ENCODE measurements at places on chromosomes 1 and 21. TPM values are rescaled to one million over a fixed set of nuclear protein-coding genes. Genes with fewer than 3 reads are reported as not detected.

GRCh38 chr1:236530959-236531358 is 7.2 kb downstream of the LGALS8 start:
- H3K27ac ChIP-seq: peak overlapping the region; percentile 95
- H3K4me1 ChIP-seq: peaks cover 44% of the 10 kb centered on the region
- H3K27me3 ChIP-seq: no peaks in the 10 kb centered on the region
- peaks cover 6% of the 10 kb centered on the region for H3K36me3 ChIP-seq

Gene IVL
- total RNA-seq: not detected

Gene PADI3
- not detected for total RNA-seq

- H3K27me3 ChIP-seq: no peaks in the 10 kb centered on the region
- peak overlapping the region; percentile 80 for H3K27ac ChIP-seq
- no peaks in the 10 kb centered on the region for H3K36me3 ChIP-seq
These were observed 23.2 kb upstream of the IFNAR1 start for GRCh38 chr21:33301632-33302002.

DNA sequence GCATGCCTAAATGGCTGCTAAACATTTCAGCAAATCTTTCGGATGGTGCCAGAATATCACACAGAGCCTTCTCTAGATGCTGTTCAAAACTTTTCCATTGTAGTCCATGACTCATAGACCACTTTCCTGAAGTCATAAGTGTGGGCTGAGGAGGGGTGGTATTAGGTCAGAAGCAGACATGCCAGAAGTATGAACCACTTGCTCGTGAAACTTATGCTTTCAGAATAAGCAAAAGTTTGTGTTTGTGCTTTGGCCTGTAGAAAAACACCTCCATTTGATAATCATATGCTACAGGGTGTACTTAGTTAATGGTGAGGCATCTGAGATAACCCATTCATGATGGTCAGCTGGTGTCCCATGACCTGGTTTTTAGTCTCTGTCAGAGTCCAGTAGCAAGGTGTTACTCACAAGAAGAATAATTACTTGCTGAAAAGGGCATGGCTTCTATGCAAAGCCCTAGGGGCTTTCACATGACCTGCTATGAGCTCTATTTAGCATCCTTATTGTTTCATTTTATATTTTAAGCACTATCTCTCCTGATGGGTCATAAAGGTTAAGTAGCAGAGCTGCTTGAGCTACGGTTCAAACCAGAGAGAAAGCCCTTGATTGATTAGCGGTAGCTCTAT is 183.1 kb upstream of the IVNS1ABP start:
- peaks cover 3% of the 10 kb centered on the region for H3K36me3 ChIP-seq
- H3K4me1 ChIP-seq: peaks cover 4% of the 10 kb centered on the region
- DNase-seq: no peak

Gene MCOLN3
- total RNA-seq: 5.1 TPM

DNA sequence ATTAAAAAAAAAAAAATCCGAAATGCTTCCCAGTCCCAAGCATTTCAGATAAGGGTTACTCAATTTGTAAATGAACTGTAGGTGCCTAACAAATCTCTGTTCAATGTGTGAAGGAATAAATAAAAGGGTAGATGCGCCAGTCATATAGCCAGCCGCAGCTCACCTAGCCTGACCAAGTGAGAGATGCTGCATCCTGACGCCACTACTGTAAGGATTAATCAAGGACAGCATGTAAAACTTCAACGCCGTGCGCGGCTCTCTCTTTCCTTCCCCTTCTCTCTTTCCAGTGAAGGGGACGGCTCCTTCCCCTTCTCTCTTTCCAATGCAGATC is 441 bp downstream of the PPT1 start:
- peak overlapping the region; percentile 97 for H3K27ac ChIP-seq
- peaks cover 30% of the 10 kb centered on the region for H3K4me1 ChIP-seq
- peak overlapping the region; percentile 99 for H3K4me3 ChIP-seq
- no peak for DNase-seq

GRCh38 chr21:40846587-40847411 is at the start of gene DSCAM:
Gene DSCAM (minus strand): TSS chr21:40847158. CDS start chr21:40846661, 497 bp downstream.
- H3K4me3 ChIP-seq: no peak within 1 kb of the TSS
- H3K27ac ChIP-seq: no peak within 1 kb of the TSS
- H3K36me3 ChIP-seq: peaks cover 5% of the 10 kb centered on the region
- no peak for DNase-seq
- no peaks in the 10 kb centered on the region for H3K4me1 ChIP-seq
- H3K27me3 ChIP-seq: peaks cover 47% of the 10 kb centered on the region

GRCh38 chr1:77847621-77848080 is 40.8 kb upstream of the NEXN start:
- peaks cover 2% of the 10 kb centered on the region for H3K4me1 ChIP-seq
- no peak overlapping the region for H3K4me3 ChIP-seq
- H3K27me3 ChIP-seq: no peaks in the 10 kb centered on the region
- no peak overlapping the region for H3K27ac ChIP-seq
- no peak for DNase-seq
- H3K36me3 ChIP-seq: no peaks in the 10 kb centered on the region

DNA sequence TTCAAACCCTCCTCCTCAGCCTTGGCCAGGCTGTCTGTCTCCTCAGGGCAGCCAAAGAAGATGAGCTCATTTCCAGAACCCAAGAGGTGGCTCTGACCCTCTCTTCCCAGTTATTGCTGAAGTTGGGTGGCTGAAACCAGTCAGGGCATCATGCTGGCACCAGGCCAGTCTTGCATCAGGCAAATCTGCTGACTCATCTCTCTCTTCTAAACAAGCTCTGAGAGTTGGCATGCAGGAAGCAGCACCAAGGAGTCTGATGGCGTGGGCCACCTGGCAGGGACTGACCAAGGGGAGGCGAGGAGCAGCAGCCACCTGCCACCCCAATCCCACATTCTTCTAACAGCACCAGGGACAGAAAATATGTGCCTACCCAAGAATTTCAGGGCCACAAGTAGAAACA is 104.8 kb upstream of the ATP1A1 start:
- H3K4me1 ChIP-seq: peaks cover 7% of the 10 kb centered on the region
- no peaks in the 10 kb centered on the region for H3K27me3 ChIP-seq
- H3K27ac ChIP-seq: no peak overlapping the region
- H3K36me3 ChIP-seq: peaks cover under 1% of the 10 kb centered on the region
- no peak for DNase-seq

DNA sequence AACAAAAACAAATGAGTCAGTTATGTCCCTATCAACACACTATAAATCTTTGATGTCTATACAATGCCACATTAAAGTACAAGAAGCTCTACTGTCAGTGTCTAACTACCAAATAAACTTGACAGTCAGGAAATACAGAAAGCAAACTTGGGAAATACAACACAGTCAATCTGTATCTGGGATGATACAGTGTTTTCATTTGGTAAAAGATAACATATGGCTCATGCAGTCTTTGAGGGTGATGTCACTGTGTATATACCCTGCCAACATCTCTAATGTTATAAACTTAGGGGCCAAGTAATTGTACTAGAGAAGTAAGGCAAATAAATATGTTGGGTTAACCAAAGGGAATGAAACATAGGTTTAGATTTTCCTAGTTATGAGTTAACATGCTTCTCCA is 552.5 kb upstream of the ADAMTS5 start:
- no peaks in the 10 kb centered on the region for H3K4me1 ChIP-seq
- no peak for DNase-seq
- no peaks in the 10 kb centered on the region for H3K36me3 ChIP-seq
- H3K4me3 ChIP-seq: no peak overlapping the region
- no peak overlapping the region for H3K27ac ChIP-seq

DNA sequence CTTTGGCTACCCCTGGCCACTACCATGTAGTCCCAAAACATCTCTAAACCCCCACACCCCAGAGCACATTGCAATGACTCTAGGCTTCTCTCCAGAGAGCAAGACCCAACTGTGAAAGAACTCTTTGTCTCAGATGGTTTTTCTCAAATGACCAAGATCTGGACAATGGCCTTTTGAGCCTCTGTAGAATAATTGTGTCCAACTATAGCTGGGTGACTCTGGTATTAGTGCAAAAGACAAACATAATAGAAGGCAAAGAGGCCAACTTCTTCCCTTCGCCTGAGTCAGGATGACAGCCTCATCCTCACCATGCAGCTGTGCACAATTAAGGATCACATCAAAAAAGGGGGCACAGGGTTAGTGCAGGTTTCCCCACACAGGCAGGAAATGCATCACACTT is 139.6 kb downstream of the BRINP2 start:
- H3K27ac ChIP-seq: no peak overlapping the region
- H3K4me1 ChIP-seq: no peaks in the 10 kb centered on the region
- H3K36me3 ChIP-seq: no peaks in the 10 kb centered on the region
- DNase-seq: no peak
- H3K27me3 ChIP-seq: no peaks in the 10 kb centered on the region
- H3K4me3 ChIP-seq: no peak overlapping the region
